GM23338 (cell line): ENCODE measurements at places on chromosomes 1 and 21. TPM values are rescaled to one million over a fixed set of nuclear protein-coding genes. Genes with fewer than 3 reads are reported as not detected.

Gene GMEB1
- 20.2 and 22.0 TPM in 2 replicates for total RNA-seq

Gene LCE1E
- not detected in 2 replicates for total RNA-seq

DNA sequence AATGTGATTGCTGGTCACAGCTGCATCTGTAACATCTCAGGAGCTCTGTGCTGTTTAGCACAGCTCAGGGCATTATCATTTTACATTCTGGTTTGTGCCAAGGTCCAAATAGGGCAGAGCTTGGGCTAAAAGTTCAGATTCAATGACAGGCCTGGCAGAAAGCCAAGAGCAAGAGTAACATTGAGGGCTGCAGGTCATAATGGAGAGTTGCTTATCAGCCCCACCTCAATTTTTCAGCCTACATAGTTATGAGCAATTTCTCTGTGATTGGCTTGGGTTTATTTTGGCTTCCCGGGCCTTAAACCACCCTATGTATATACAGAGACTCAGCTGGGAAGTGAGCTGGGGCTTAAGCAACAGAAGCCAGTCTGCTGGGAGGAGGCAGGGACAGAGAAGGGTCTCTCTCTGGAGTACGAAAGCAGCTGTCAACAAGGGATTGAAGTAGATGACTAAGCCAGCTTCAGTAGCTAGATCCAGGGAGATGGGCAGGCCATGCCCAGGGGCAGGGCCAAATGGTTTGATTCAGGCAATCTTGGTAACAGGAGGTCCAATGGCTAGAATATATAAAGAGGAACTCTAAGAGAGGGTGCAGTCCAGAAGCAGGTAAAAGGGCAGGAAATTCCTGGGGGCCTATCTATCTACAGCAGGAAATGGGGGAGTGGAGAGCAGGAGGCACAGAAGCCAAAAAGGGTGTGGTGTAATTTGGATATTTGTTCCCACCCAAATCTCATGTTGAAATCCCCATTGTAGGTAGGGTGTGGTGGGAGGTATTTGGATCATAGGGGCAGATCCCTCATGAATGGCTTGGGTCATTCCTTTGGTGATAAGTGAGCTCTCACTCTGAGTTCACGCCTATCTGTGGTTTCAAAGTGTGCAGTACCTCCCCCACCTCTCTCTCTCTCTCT lies 49.0 kb downstream of the BRINP2 start:
- no peaks in the 10 kb centered on the region for H3K27me3 ChIP-seq
- H3K36me3 ChIP-seq, result no peaks in the 10 kb centered on the region
- no peak overlapping the region for H3K4me3 ChIP-seq
- no peak overlapping the region for H3K27ac ChIP-seq

DNA sequence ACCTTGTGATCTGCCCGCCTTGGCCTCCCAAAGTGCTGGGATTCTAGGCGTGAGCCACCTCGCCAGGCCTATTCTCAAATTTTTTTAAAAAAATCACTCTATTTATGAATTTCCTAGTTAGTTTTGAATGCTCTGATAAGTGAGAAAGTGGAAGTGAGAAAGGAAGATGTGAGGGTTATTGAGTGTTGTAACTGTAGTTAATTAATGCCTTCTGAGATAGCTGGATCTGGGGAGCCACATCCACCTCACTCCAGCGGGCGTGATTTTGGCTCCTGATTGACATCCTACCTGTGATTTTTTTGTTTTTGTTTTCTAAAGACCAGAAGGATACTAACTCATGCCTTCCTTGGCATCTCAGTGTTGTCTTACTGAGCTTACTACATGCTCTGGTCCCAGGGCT lies 65.6 kb downstream of the ST3GAL3 start:
- no peak overlapping the region for H3K4me3 ChIP-seq
- H3K4me1 ChIP-seq, result peaks cover 25% of the 10 kb centered on the region
- no peak overlapping the region for H3K27ac ChIP-seq

- no peak overlapping the region for H3K4me3 ChIP-seq
- no peaks in the 10 kb centered on the region for H3K36me3 ChIP-seq
- H3K4me1 ChIP-seq, result no peaks in the 10 kb centered on the region
- H3K27me3 ChIP-seq, result no peaks in the 10 kb centered on the region
These were observed 60.1 kb upstream of the RUNX3 start for GRCh38 chr1:24990136-24990535.

DNA sequence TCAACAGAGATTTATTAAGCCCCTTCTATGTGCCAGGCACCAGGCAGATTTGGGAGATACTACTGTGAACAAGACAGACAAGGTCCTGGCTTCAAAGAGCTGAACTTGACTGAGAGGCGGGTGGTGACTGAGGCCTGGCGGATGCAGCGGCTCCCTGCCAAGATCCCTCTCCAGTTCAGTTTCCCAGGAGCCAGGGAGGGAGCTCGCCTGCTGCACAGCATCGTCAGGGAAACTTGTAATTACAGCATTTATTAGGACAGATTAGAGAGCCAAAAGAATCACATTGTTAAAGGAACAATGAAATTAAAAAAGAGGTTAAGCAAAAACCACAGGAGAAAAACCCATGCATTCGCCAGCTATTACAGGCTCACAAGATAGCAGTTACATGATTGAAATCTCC lies 55.3 kb downstream of the ETS2 start:
- no peaks in the 10 kb centered on the region for H3K36me3 ChIP-seq
- H3K27ac ChIP-seq, result no peak overlapping the region
- H3K4me1 ChIP-seq, result peaks cover 10% of the 10 kb centered on the region; the same call in 1 of the 2 replicates
- H3K4me3 ChIP-seq, result no peak overlapping the region
